Activated CD4-positive, alpha-beta T cell treated with anti-CD3 and anti-CD28 coated beads, Interleukin-2, amount 50 U/mL, for 4 hours (primary cell): ENCODE measurements at places on chromosomes 4 and X.

- no peak for DNase-seq
These were observed 78.0 kb downstream of the NAA11 start for GRCh38 chr4:79247695-79248394.

DNA sequence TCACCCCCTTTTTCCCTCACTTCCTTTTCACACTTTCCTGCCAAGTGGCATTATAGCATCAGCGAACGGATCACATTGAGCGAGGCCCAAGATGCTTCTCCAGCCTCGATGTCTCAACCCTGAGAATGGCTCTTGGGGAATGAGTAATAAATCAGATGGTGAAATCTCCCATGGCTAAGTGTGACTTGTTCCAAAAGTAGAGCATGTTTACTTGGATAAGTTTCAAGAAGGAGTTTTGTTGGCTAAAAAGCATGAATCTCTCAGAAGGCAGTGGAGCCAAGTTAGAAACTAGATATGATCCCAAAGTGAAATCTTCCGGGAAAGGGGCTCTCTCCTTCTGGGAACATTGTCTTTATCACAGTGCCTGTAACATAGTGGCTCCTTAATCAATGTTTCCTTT lies 316.3 kb downstream of the CAMK2D start:
- no peak for DNase-seq

- no peak for DNase-seq
These were observed 1027.0 kb upstream of the ADGRL3 start for GRCh38 chr4:60173103-60173502.

DNA sequence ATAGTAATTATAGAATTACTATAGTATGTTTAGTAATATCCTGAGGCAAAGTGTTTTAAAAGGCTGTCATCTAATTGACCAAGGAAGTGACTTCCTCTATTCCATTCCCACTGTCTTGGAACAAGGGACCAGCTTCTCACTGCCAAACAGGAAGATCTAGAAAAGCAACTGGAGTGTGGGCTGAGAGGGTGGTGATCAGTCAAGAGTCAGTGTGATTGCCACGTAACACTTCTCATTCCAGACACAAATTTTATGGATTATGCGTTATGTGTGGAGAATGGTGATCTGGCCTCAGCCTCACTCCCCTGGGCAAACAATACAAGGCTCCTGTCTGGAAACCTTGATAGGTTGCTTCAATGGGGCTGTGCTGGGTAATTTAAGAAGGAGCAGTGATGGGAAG lies 60.0 kb downstream of the RRAGB start:
- DNase-seq = no peak

- DNase-seq = no peak
These were observed 44.3 kb downstream of the IGFBP7 start for GRCh38 chr4:57065730-57066482.

GRCh38 chrX:15245896-15246295 lies 24.0 kb downstream of the ASB9 start:
- no peak for DNase-seq

GRCh38 chr4:125520258-125520990 lies 205.7 kb downstream of the FAT4 start:
- DNase-seq = no peak

DNA sequence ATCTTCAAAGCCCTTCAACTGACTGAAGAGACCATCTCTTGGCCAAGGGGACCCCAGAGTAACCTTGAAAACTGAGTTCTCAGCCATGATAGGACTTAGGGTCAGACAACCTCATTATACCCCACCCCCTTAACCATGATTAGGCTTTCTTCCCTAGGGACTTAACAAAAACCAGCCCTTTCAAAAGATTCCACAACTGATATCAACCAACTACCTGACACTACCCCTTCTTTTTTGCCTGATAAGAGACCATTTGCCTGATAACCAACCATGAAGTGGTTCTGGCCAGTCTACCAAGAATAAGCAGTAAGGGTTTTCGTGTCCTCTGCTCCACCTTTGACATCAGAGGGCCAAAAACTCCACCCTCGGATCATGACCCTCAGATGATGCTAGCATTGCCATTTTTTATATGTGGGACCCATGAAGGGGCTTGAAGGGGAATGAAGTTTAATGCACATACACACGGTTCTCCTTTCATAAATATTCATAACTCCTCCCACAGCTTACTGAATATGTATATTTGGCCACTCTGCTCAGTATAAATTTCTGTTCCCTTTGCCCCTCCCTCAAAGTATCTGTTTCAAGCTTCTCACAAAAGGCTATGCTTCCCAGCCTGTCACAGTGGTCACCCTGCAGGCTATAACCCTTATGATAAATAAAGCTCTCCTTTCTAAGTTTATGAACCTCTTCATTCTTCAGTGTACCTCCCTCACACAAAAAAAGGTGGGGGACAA lies 12.3 kb downstream of the TBCK start:
- no peak for DNase-seq

GRCh38 chr4:8592366-8593263 lies at the start of gene CPZ:
CPZ (plus strand) TSS chr4:8592765; CDS start chr4:8592834, 69 bp downstream.
- DNase-seq = no peak

- DNase-seq = no peak
These were observed 7.1 kb downstream of the SLC25A31 start for GRCh38 chr4:127737295-127737694.
